ENCODE measurements at places on chromosomes 6 and 20.

- DNase-seq: no peak
Measured at GRCh38 chr6:29527126-29527525, 32.4 kb downstream of the UBD start.

- DNase-seq: no peak
Measured at GRCh38 chr6:48141975-48142374, 31.0 kb upstream of the PTCHD4 start.

DNA sequence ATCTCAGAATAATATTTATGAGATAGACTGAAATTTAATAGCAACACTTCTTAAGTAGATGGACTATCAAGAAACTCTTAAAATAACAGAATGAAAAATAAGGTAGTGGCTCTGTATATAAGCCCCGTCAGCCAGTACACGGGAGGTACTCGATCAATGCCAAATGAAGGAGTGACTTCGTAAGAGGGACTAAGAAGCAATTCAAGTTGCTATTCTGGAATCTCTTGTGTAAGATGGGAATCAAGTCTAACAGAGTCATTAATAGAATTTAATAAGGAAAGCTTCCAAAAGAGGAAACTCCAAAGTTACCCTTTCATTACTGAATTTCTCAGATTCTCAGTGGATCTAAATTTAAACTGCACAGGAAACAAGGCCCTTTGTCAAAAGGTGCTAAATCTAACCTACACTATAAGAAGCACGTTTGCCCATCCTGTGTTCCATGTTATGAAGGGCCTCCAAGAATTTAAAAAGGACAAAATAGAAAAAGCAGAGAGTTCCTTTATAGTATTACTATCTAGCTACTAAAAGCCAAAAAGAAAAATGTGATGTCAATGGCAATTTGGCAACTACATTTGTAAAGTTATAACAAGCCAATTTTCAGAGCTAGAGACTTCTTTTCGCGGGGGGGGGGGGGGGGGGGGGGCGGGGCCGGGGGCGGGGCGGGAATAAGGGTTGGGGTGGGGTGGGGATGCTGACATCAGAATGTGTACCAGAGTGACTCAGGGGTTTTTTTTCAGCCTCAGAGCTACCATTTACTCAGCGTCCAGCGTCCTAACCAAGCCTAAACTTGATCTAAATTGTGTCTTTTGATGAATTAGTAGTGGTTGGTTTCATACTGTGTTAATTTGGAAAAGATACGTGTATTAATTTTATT lies 200.6 kb downstream of the GMPR start:
- DNase-seq: no peak

- no peak for DNase-seq
Measured at GRCh38 chr6:158358450-158359077, 46.3 kb downstream of the TULP4 start.

DNA sequence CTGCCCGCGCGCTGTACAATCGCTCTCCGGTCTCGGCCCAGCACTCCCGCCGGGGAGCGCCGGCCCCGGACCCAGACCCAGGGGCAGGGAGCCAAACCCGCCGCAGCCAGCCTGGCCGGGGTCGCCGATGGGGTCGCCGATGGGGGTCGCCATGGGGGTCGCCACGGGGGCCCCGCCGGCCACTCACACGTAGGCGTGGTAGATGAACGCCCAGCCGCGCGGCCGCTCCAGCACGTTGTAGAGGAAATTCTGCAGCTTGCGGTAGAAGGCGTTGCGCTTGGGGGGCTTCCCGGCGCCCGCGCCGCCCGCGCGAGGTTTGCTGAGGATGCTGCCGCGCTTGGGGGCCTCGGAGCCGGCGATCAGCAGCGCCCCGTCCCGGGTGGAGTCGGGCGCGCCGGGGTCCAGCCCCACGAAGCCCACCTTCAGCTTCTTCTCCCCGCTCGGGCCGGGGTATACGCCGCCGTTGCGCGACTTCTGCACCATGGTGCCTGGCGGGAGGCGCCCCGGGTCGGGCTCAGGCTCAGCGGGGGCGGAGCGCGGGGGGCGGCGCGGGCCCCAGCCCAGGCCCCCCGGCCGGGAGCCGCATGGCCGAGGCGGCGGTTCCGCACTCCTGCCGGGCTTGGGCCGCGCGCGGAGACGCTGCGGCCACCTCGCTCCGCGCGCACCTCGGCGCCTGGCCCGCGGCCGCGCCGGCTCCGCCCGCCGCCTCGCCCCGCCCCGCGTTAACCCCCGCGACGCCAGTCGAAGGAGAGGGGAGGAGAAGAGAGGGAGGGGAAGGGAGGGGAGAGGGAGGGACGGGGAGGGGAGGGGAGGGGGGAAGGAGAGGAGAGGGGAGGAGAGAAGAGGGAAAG lies at the start of gene KCNQ2:
TSS of gene KCNQ2 (minus strand) at position 675 of the 851 bp plus-strand sequence. CDS start at position 483, 192 bp downstream.
- DNase-seq: no peak

GRCh38 chr6:90184334-90185298 lies 112.0 kb downstream of the BACH2 start:
- no peak for DNase-seq

DNA sequence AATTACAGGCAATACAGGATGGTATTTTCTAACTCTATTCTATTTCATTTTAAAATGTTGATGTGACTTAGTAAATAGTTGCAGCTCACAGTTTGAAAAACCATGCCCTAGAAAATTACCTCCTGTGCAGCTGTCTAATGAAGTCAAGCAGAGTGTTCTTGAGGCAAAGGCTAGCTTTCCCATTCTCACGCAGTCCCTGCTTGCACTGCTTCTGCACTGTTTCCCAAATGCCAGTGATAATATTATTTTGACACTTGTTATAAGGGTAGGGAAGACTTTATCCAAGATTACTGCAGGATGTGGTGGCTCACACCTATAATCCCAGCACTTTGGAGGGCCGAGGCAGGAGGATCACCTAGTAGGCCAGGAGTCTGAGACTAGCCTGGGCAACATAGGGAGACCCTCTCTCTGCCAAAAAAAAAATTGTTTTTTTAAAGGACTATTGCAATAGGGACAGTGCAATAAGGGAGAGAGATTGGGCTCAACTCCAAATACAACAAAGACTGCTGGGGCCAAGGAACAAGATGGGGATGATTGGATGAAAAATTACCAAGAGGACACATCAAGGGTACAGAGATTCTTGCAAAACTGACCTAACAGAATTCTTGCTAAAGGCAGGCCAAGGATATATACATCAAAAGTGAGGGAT lies 196.1 kb downstream of the LY86 start:
- DNase-seq: no peak

GRCh38 chr6:107061125-107062020 lies 33.4 kb downstream of the MTRES1 start:
- no peak for DNase-seq

- DNase-seq: no peak
Measured at GRCh38 chr20:51574248-51575033, 31.9 kb upstream of the NFATC2 start.

DNA sequence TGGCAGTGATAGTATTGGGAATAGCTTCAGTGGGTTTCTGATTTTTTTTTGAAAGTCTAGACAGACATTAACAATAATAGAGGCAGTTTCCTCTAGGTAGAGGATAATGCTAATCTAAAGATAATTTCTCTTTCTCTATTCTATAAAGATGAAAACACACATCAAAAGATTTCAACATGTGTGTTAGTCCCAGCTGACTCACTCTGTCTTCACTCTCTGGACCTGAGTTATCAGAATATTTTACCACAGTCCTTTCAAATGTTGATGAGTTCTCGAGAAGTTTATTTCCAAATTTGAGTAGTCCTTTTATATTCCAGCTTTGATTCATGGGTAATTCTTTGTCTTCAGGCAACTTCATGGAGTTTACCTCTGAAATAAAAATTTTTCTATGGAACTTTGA lies 17.1 kb downstream of the RPRD1B start:
- DNase-seq: no peak

DNA sequence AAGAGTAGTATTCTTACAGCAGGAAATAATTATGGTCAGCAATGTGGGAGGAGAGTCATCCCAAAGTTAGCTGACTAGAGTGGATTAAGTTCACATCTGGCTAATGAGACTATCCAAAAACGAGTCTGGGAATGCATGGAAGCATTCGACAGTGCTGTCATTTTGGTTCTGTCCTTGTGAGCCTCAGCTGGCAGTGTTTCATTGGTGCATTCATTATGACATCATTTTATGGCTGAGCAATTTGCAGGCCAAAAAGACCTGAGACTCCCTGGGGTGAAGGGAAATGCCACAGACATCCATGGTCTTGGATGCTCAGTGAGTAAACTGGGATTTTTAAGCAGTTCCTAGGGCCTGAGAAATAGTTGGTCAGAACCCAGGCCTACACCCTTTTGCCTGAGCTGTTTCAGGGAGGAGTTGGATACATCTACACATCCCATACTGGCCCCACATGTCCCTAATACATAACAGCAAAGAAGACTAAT lies 196.4 kb upstream of the CCN2 start:
- DNase-seq: no peak

- no peak for DNase-seq
Measured at GRCh38 chr6:89895276-89895874, 1.1 kb downstream of the GJA10 start.

DNA sequence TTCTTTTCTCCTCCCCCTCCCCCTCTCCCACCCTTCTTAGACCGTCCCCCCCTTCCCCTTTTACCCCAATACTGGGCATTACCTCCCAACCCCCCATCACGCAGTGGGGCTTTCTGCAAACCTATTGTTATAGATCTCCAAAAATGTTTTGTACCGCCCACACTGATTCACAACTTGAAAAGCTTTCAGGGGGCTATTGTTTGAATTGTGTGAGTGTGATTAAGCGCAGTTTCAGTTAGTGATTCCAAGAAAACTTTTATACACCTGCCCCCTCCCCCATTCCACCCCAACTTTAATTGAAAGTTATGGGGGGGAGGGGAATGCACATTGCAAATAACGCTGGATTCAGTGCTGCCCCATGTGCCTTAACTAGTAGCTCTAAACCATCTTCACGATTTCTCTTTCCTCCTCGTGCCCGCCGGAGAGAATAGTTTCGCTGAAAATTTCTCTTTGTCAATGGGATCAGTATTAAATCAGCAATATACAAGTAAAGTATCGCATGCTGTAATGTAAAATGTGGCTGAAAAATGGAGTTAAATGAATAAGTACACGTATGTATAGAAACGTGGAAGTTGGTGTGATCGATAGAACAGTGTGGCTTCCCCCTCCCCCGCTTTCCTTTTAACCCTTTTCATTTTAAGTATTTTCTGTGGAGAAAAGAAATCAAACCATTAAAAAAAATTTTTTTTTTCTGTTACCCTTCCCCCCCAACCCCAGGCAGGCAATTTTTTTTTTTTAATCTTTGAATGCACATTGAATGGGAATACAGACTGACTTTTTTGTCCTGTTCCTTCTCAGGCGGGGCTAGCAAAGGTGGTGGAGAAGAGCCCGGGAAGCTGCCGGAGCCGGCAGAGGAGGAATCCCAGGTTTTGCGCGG lies 632 bp downstream of the LIN28B start:
- DNase-seq: no peak

DNA sequence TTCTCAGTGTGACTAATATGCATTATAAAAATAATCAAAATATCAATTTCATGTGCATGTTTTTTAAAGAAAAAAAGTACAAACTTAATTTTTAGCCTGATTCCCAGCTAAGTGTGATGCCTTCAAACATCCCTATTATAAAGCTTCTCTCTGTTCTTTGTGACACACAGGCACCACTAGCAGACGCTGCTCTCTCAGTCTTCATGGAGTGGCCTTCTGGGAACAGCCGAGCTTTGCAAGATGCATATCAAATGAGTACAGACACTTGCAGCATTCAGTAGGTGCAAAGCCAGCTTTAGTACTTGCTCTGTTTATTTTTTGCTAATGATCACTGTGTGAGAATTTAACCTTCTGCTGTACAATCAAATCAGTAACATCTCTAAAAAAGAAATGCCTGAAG lies 340.0 kb downstream of the ADGRB3 start:
- no peak for DNase-seq

DNA sequence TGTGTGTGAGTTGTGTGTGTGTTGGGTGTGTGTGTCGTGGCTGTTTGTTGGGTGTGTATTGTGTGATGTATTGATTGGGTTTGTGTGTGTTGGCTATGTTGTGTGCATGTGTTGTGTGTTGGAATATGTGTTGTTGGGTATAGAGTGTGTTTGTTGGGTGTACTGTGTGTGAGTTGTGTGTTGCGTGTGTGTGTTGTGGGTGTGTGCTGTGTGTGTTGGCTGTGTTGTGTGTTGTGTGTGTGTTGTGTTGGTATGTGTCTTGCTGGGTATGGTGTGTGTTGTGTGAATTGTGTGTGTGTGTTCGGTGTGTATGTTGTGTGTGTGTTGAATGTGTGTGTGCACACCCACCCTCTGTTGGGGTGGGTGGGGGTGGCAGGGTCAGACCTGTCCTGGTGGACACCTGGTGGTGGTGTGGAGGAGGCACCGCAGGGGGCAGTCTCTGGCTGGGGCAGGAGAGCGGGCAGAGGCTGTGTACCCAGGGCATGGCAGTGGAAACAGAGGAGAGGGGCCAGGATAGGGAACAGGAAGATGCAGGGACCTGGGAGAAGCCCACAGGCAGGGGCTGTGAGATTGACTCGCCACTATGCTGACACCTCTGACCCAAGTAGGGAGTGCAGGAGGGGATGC lies 25.5 kb upstream of the PXDC1 start:
- DNase-seq: no peak

- no peak for DNase-seq
Measured at GRCh38 chr6:157613011-157613522, 210.0 kb upstream of the SNX9 start.

DNA sequence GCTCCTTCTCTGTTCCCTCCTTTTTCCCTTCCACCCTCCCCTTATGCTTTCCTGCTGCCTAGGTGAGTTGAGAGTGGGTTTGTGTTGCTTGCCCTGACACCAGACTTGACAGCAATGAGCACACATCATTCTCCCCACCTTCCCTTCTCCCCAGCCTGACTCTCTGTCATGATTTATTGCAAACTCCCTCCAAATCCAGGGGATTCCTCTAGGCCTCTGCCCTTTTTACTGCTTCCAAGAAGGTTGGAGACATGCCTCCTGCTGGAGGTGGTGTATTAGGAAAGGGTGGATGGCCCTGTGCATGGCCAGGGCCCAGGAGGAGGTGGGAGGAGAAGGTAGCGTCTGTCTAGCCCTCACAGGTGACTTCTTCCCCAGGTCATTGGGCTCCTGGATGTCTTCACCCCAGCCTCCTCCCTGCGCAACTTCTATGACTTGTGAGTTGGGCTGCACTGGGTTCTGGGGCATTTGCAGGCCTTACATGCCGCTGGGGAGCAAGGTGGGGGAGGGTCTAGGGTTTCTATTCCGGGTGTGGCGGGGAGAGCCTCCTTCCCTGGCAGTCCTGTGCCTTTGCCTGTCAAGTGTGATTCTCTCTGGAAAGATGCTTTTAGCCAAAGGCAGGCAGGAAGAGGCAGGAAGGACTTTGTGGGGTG lies 2.1 kb downstream of the MAPK13 start:
- DNase-seq: no peak

DNA sequence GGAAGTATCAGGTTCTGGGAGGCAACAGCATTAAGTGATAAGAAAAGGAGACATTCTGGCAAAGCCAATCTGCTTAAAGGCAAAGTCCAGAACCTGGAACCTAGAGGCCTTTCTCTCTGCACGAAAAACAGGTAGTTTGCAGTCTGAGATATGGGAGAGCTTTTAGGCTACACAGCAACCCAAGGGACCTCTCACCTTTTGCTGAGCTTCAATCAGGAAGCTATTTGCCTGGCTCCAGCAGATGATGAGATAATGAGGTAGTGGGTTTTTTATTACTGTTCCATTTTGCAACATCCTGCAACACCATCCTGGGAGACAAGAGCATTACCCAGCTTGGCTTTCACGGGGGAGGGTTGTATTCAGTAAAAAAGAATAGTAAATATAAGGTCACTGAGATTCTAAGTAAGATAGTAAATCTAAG lies 143.1 kb downstream of the ADGRG6 start:
- DNase-seq: no peak

GRCh38 chr6:136923954-136924673 lies 2.0 kb downstream of the SLC35D3 start:
- no peak for DNase-seq
